ENCODE measurements at places on chromosomes 12 and 14. TPM values are rescaled to one million over a fixed set of nuclear protein-coding genes. Genes with fewer than 3 reads are reported as not detected.

Gene GLT1D1
- 5.4 TPM for total RNA-seq

- peaks cover 15% of the 10 kb centered on the region for H3K4me1 ChIP-seq
- no peak for DNase-seq
- H3K27ac ChIP-seq: no peak overlapping the region
- no peaks in the 10 kb centered on the region for H3K27me3 ChIP-seq
These were observed 225.6 kb downstream of the DUSP6 start for GRCh38 chr12:89126712-89127111.

GRCh38 chr12:88206601-88207000, 64.5 kb downstream of the TMTC3 start:
- DNase-seq: no peak
- H3K36me3 ChIP-seq: no peaks in the 10 kb centered on the region
- H3K27ac ChIP-seq: no peak overlapping the region

GRCh38 chr14:31219169-31219568, 11.6 kb upstream of the HECTD1 start:
- DNase-seq: no peak
- no peaks in the 10 kb centered on the region for H3K36me3 ChIP-seq
- no peaks in the 10 kb centered on the region for H3K4me1 ChIP-seq
- no peaks in the 10 kb centered on the region for H3K27me3 ChIP-seq
- no peak overlapping the region for H3K27ac ChIP-seq

DNA sequence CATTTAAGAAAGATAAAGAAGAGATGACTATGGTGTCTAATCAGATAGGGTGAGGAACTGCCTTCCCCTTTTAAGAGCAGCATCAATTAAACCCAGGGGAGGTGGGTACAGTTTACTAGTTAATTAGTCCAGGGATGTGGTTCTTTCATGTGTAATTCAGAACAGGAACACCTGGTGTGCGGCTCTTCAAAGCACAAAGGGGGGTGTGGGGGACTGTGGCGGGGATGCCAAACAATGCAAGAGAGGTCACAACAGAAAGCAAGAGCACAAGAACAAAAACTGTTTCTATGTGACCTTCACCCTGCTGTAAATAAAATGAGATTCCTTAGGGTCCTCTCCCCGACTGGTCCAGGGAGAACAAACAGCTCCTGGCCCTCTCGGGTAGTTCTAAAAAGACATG, 183.9 kb upstream of the SOX5 start:
- no peaks in the 10 kb centered on the region for H3K36me3 ChIP-seq
- H3K4me1 ChIP-seq: peaks cover 74% of the 10 kb centered on the region
- peak; percentile 76 for DNase-seq
- no peak overlapping the region for H3K4me3 ChIP-seq
